ENCODE measurements at places on chromosomes 11 and 22.

- no peaks in the 10 kb centered on the region for H3K27me3 ChIP-seq
- H3K36me3 ChIP-seq, result peaks cover 17% of the 10 kb centered on the region
- no peak for DNase-seq
- peaks cover 14% of the 10 kb centered on the region for H3K4me1 ChIP-seq
Measured at GRCh38 chr11:17186932-17187692, 20.7 kb downstream of the PIK3C2A start.

DNA sequence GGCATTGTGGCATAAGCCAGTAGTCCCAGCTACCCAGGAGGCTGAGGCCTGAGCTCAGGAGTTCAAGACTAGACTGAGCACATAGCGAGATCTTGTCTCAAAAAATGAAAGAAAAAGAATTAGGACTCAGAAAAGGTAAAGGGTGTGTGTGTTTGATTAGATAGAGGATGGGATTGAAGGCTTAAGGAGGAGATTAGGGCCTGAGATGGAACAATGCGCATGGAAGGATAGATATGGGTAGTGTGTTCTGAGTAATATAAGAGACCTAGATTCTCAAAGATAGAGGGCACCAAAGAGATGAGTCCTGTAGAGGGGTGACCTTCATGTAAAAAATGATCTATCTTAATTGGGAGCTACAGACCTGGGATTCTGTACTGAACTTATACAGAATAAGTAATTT lies 17.3 kb upstream of the RAB30 start:
- H3K27me3 ChIP-seq, result no peaks in the 10 kb centered on the region
- DNase-seq, result no peak
- no peak overlapping the region for H3K4me3 ChIP-seq
- H3K27ac ChIP-seq, result no peak overlapping the region
- no peaks in the 10 kb centered on the region for H3K36me3 ChIP-seq

- H3K4me3 ChIP-seq, result no peak overlapping the region
- no peak overlapping the region for H3K27ac ChIP-seq
- no peaks in the 10 kb centered on the region for H3K4me1 ChIP-seq
- H3K36me3 ChIP-seq, result peaks cover 21% of the 10 kb centered on the region
- no peak for DNase-seq
Measured at GRCh38 chr11:113715882-113716625, 9.9 kb upstream of the TMPRSS5 start.

GRCh38 chr11:19853016-19853415 lies 140.4 kb downstream of the NAV2 start:
- no peak overlapping the region for H3K27ac ChIP-seq
- DNase-seq, result no peak
- no peak overlapping the region for H3K4me3 ChIP-seq
- H3K27me3 ChIP-seq, result peaks cover 11% of the 10 kb centered on the region
- H3K4me1 ChIP-seq, result no peaks in the 10 kb centered on the region
- no peaks in the 10 kb centered on the region for H3K36me3 ChIP-seq
